ENCODE measurements at places on chromosomes 3 and 15. TPM values are rescaled to one million over a fixed set of nuclear protein-coding genes. Genes with fewer than 3 reads are reported as not detected.
A peak's percentile ranks its signal among the peaks of the same experiment; 100 is the strongest.

Gene CFAP100
- total RNA-seq: not detected

Gene TRPM1
- not detected for total RNA-seq

Gene TEX55
- total RNA-seq: not detected

Gene PLA2G4D
- not detected for total RNA-seq

Gene PARP9
- total RNA-seq: 47.6 TPM

Gene MITF
- total RNA-seq: 0.44 TPM

Gene GABRR3
- not detected for total RNA-seq

Gene ACKR4
- total RNA-seq: 0.27 TPM

- no peak overlapping the region for H3K27ac ChIP-seq
- no peak for DNase-seq
- H3K4me1 ChIP-seq: peaks cover 9% of the 10 kb centered on the region
- no peak overlapping the region for H3K4me3 ChIP-seq
These were observed 1.2 kb downstream of the CCDC9B start for GRCh38 chr15:40339621-40339945.

DNA sequence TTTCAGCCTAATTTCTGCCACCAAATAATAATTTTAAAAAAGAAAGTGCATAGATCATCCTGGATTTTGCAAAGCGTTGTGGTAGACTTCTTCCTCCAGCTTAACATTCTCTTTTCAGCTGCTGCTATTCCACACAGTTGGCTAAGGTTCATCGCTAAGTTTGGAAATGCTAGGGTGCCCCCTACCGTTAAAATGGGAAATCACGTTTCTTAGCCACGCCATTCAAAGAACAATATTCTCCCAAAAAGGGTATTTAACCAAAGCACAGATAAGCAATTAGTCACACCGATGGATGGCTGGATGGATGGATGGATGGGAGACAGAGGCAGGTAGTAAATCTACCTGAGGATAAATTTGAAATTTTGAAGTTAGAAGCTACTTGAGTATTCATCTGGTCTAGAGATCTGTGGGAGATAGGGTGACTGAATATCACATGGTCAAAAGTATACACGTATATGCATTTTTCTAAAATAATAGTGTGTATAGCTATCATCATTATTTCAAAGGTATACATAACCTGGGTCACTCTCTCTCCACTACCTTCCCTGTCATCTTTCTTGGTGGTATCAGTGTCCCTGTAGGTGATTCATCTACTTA is 67.2 kb downstream of the EFHB start:
- no peaks in the 10 kb centered on the region for H3K36me3 ChIP-seq
- H3K4me3 ChIP-seq: no peak overlapping the region
- H3K4me1 ChIP-seq: no peaks in the 10 kb centered on the region
- H3K27me3 ChIP-seq: no peaks in the 10 kb centered on the region

GRCh38 chr15:38367476-38367875 is 86.5 kb upstream of the FAM98B start:
- no peak overlapping the region for H3K4me3 ChIP-seq
- H3K36me3 ChIP-seq: no peaks in the 10 kb centered on the region
- no peak overlapping the region for H3K27ac ChIP-seq
- H3K4me1 ChIP-seq: no peaks in the 10 kb centered on the region

GRCh38 chr3:194575484-194576210 is 57.6 kb downstream of the TMEM44 start:
- no peak overlapping the region for H3K4me3 ChIP-seq
- no peaks in the 10 kb centered on the region for H3K36me3 ChIP-seq
- no peak for DNase-seq
- H3K4me1 ChIP-seq: no peaks in the 10 kb centered on the region

GRCh38 chr3:113277941-113278598 is 66.7 kb downstream of the BOC start:
- no peak for DNase-seq
- H3K27me3 ChIP-seq: no peaks in the 10 kb centered on the region
- no peaks in the 10 kb centered on the region for H3K4me1 ChIP-seq

- DNase-seq: no peak
- no peaks in the 10 kb centered on the region for H3K36me3 ChIP-seq
- H3K27me3 ChIP-seq: no peaks in the 10 kb centered on the region
- H3K27ac ChIP-seq: no peak overlapping the region
- H3K4me3 ChIP-seq: no peak overlapping the region
These were observed 97.7 kb downstream of the EPHB1 start for GRCh38 chr3:134892761-134893160.

DNA sequence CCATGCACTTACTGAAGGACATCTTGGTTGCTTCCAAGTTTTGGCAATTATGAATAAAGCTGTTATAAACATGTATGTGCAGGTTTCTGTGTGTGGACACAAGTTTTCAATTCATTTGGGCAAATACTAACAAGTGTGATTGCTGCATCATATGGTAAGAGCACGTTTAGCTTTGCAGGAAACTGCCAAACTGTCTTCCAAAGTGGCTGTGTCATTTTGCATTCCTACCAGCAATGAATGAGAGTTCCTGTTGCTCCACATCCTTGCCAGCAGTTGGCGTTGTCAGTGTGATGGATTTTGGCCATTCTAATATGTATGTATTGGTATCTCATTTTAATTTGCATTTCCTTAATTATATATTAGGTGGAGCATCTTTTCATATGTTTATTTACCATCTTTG is 280.1 kb downstream of the SV2B start:
- no peak for DNase-seq
- H3K27me3 ChIP-seq: no peaks in the 10 kb centered on the region
- no peak overlapping the region for H3K4me3 ChIP-seq
- H3K36me3 ChIP-seq: no peaks in the 10 kb centered on the region

- no peak overlapping the region for H3K27ac ChIP-seq
- no peaks in the 10 kb centered on the region for H3K27me3 ChIP-seq
- no peak for DNase-seq
These were observed 15.4 kb downstream of the DPH3 start for GRCh38 chr3:16249336-16249735.

GRCh38 chr3:40782111-40782721 is 257.5 kb downstream of the ZNF621 start:
- no peaks in the 10 kb centered on the region for H3K36me3 ChIP-seq
- no peak overlapping the region for H3K4me3 ChIP-seq
- DNase-seq: no peak
- H3K27me3 ChIP-seq: no peaks in the 10 kb centered on the region
- no peaks in the 10 kb centered on the region for H3K4me1 ChIP-seq
- no peak overlapping the region for H3K27ac ChIP-seq

GRCh38 chr3:169259661-169260060 is 403.9 kb downstream of the MECOM start:
- no peaks in the 10 kb centered on the region for H3K36me3 ChIP-seq
- H3K4me1 ChIP-seq: no peaks in the 10 kb centered on the region
- H3K4me3 ChIP-seq: no peak overlapping the region
- no peak overlapping the region for H3K27ac ChIP-seq
- no peak for DNase-seq

- H3K4me3 ChIP-seq: no peak overlapping the region
- H3K27ac ChIP-seq: no peak overlapping the region
- H3K4me1 ChIP-seq: peaks cover 23% of the 10 kb centered on the region
- no peaks in the 10 kb centered on the region for H3K27me3 ChIP-seq
- DNase-seq: no peak
- H3K36me3 ChIP-seq: peaks cover 39% of the 10 kb centered on the region
These were observed 7.7 kb downstream of the FURIN start for GRCh38 chr15:90876046-90876445.

- H3K36me3 ChIP-seq: no peaks in the 10 kb centered on the region
- no peak overlapping the region for H3K27ac ChIP-seq
- no peaks in the 10 kb centered on the region for H3K4me1 ChIP-seq
- no peak for DNase-seq
- no peak overlapping the region for H3K4me3 ChIP-seq
These were observed 27.7 kb downstream of the PTX3 start for GRCh38 chr3:157464321-157464720.

DNA sequence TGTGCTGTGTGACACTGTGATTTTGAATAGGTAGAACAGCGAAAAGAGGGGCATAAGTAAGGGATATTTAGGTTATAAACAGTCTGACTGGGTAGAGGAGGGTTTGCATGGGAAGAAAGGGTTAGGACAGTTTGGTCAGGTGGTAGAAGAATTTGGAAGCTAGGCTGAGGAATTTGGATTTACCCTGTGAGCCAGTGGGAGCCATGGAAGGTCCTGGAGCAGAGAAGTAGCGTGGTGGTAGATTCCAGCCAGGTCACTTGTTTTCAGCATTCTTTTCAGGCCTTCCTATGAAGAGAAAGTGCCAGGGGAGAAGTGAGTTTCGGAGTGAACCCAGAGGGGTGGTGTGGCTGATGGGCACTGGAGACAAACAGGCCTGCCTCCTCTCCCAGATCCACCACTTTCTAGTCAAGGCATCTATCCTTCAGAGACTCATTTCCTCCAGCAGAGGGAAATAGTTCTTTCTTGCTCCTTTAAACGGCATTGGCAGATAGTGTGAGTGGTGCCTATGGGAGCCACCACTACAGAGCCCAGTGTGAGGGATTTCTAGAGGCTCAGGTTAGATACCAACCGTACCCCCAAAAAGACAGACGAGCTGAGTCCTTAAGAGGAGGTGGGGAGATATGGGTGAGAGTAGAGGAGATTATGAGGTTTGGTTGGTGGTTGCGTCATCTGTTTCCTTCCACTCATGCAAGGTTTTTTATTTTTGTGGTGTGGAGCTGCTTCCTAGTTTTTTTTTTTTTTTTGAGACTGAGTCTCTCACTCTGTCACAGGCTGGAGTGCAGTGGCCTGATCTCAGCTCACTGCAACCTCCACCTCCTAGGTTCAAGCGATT is 21.2 kb downstream of the PXK start:
- H3K36me3 ChIP-seq: no peaks in the 10 kb centered on the region
- no peaks in the 10 kb centered on the region for H3K27me3 ChIP-seq
- peaks cover 8% of the 10 kb centered on the region for H3K4me1 ChIP-seq
- DNase-seq: peak; percentile 12
- no peak overlapping the region for H3K4me3 ChIP-seq
- no peak overlapping the region for H3K27ac ChIP-seq

DNA sequence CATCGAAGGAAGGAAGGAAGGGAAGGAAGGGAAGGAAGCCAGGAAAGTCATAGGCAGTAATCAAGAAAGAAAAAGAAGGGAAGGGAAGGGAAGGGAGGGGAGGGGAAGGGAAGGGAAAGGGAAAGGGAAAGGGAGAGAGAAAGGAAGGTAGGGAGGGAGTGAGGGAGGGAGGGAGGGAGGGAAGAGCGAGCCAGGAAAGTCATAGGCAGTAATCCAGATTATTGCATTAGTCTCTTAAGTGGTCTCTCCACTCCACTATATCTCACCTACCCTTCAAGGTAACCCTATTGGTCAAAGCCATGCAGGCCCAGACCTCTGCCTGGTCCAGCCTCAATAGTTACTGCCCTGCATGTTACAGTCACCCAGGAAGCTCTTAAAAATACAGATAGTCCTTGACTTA is 106.2 kb upstream of the RAP2B start:
- no peaks in the 10 kb centered on the region for H3K4me1 ChIP-seq
- no peaks in the 10 kb centered on the region for H3K27me3 ChIP-seq
- no peak for DNase-seq
- H3K36me3 ChIP-seq: no peaks in the 10 kb centered on the region

GRCh38 chr3:175212896-175213295 is 353.8 kb downstream of the NAALADL2 start:
- H3K27ac ChIP-seq: no peak overlapping the region
- no peaks in the 10 kb centered on the region for H3K4me1 ChIP-seq
- no peaks in the 10 kb centered on the region for H3K36me3 ChIP-seq
- no peaks in the 10 kb centered on the region for H3K27me3 ChIP-seq
- no peak overlapping the region for H3K4me3 ChIP-seq
- no peak for DNase-seq

DNA sequence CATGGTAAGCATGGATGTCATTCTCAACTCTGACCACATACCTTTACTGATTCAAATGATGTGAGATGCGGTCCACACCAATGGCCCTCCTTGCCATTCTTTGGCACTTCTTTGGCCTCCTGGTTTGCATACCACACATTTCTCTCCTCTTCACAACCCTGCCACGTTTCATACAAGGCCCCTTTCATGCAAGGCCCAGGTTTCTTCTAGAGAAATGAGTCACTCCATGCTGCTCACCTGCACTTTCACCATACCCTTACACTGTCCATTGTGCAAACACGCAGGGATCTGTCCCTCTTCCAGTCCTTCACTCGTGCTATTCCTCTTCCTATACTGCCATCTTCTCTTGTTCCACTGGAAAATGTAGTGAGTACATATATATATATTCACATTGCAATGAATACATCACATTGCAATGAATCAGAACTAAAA is 24.4 kb upstream of the SLC24A5 start:
- peaks cover 2% of the 10 kb centered on the region for H3K27me3 ChIP-seq
- no peak overlapping the region for H3K27ac ChIP-seq
- H3K4me1 ChIP-seq: no peaks in the 10 kb centered on the region
- no peak for DNase-seq

- DNase-seq: no peak
- peak overlapping the region; percentile 70 for H3K27ac ChIP-seq
- no peaks in the 10 kb centered on the region for H3K27me3 ChIP-seq
- no peak overlapping the region for H3K4me3 ChIP-seq
- H3K36me3 ChIP-seq: peaks cover 8% of the 10 kb centered on the region
These were observed 3.9 kb downstream of the NEIL1 start for GRCh38 chr15:75350601-75351361.

DNA sequence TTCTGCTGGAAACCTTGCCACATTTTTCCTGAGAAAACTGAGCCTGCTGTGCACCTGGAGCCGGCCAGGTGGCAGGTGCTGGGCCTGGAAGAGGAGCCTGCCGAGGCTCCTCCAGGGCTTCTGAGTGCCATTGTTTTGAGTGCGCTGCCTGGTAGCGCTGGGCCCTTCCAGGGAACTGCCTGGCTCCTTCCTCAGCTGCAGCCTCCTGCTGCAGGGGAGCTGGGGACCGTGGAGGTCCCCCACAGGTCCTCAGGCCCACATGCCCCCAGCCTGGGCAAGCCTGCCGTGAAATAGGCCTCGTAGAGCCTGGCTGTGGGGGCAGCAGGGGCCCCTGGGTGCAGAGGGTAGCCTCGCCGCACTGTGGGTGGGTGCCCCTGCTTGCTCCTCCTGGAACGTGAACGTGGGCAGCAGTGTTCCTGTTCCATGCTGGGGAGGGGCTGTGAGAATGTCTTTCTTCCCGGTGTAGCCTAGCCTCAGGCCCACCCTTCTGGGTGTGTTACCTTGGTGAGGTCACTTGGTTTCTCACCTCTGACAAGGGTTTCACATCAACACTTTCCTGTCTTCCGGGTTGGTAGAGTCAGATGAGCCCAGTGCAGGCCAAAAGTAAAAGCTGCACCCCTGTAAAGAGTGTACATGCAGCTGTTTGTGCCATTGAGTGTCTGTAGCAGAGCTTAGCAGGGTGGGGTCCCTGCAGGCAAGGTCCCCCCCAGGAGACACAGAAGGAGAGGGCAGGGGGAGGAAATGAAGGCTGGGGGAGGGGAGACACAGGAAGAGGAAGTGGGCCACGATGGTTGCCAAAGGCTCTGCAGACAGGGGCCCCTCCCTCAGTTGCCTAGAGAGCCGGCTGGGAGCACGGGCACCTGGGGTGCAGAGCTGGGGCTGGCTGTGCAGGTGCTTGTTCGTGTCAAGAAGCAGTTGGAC is 34.5 kb downstream of the KLF13 start:
- H3K36me3 ChIP-seq: peaks cover 10% of the 10 kb centered on the region
- H3K27me3 ChIP-seq: no peaks in the 10 kb centered on the region
- DNase-seq: peak; percentile 95

GRCh38 chr3:187403768-187404288 is 35.6 kb downstream of the RTP4 start:
- DNase-seq: no peak
- no peak overlapping the region for H3K4me3 ChIP-seq
- H3K27me3 ChIP-seq: peaks cover 19% of the 10 kb centered on the region
- no peaks in the 10 kb centered on the region for H3K4me1 ChIP-seq

All from CD4-positive, CD25-positive, alpha-beta regulatory T cell (primary cell).